ENCODE measurements at places on chromosomes 6 and 20. TPM values are rescaled to one million over a fixed set of nuclear protein-coding genes. Genes with fewer than 3 reads are reported as not detected.

DNA sequence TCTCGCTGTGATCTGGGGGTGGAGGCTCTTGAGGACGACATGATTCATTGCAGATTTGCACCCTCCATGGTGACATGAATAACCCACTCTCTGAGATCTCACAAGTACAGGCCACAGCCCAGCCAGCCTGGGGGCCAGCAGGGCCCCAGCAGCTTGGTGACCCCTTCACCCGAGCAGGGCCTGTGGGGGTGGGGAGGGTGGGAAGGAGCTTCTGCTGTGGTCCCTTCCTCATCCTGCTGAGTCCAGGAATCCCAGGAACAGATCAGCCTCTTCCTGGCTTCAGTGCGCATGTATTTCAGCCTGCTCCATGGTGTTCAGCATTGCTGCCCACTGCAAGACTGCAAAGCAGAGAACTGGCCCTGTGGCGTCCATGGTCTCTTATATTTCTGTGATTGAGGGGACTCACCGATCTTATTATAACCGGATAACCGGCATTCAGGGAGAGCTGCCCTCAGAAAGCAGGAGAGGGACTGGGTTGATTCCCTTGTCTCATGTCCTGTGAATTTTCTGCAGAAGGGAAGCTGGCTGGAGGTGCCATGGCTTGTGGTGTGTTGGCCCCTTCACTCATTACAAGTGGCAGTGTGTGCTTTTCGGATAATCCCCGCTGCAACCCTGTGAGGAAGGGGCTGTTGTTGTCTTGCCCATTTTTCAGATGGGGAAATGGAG lies 118.8 kb upstream of the FRMD1 start:
- H3K4me1 ChIP-seq: no peaks in the 10 kb centered on the region
- no peak overlapping the region for H3K4me3 ChIP-seq
- DNase-seq: no peak
- H3K27ac ChIP-seq: no peak overlapping the region

GRCh38 chr6:148313488-148313887 lies 29.1 kb upstream of the SASH1 start:
- H3K4me1 ChIP-seq: no peaks in the 10 kb centered on the region
- no peaks in the 10 kb centered on the region for H3K36me3 ChIP-seq
- no peak overlapping the region for H3K4me3 ChIP-seq
- H3K27ac ChIP-seq: no peak overlapping the region
- DNase-seq: no peak

APOBEC2 gene
- 0.51 TPM for total RNA-seq

PRR18 gene
- total RNA-seq: 0.31 TPM

Measured in mesothelial cell of epicardium (in vitro differentiated cells).